Thoracic aorta endothelial cell (primary cell): ENCODE measurements at places on chromosomes 16 and 17. TPM values are rescaled to one million over a fixed set of nuclear protein-coding genes. Genes with fewer than 3 reads are reported as not detected.

Gene RAP1GAP2
- total RNA-seq, result 0.29 and 9.0 TPM in 2 replicates

Gene GLP2R
- not detected in 2 replicates for total RNA-seq

Gene TSNAXIP1
- 0.13 and 0.14 TPM in 2 replicates for total RNA-seq

Gene MFAP4
- total RNA-seq, result not detected in 2 replicates

Gene RAB26
- 0.36 and 0.66 TPM in 2 replicates for total RNA-seq

Gene HOXB2
- total RNA-seq, result 6.8 and 8.1 TPM in 2 replicates

Gene CSH2
- total RNA-seq, result not detected in 2 replicates

Gene CRAMP1
- total RNA-seq, result 16.0 and 20.3 TPM in 2 replicates

Gene KRTAP1-5
- total RNA-seq, result not detected in 2 replicates

Gene TBX21
- total RNA-seq, result not detected in 2 replicates
